Stimulated activated CD8-positive, alpha-beta memory T cell treated with anti-CD3 and anti-CD28 coated beads, Interleukin-2, amount 100 ng/mL, for 1 hour (primary cell): ENCODE measurements at places on chromosomes 1 and 21.

DNA sequence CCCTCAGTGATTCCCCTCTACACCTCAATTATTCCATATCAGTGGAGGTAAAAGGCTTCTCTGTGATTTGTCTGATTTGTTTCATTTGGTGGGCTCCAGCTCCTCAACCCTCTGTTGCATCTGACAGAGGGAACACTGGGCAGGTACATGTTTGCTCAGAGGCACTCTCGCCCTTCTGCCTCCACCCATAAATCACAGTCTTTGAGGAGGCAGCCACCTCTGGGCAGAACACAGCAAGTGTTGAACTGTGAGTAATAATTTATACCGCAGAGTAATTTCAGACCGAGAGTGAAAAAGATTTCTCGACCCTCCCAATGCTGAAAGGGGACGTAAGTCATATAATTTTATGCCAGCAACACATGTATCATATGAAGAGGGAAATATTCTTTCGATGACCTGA, 330.1 kb upstream of the PBX1 start:
- DNase-seq, result no peak

DNA sequence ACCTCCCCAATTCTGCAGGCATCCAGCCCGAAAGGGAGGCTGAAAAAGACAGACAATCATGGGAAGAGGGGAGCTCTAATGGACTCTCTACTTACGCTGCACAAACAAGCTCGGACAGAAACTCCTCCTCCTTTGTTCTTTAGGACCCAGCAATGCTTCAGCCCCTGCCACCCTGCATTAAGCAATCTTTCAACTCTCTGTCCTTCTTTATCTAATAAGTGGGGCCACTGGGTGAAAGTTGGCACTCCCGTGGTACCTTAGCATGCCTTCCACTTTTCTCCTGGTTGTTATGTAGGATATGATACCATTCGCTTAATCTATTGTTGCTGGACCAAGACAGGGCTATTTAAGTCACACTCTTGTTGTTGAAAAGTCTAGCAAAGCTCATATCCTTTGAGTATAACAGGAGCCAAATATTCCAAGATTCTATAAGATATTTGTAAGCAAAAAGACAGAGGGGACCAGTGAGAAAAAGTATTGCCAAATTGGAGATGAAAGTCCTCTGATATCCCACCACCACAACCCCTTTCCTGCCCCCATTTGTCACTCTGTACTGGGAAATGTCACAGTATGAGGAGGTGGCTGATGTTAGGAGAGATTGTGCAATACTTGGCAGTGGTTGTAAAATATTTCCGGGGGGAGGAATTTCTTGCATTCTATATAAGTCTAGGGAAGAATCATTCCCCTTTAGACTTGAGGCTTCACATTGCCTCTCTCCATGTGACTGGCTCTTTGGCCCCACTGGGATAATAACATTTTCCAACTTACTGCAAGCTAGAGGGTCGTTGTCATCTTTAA, 137.3 kb upstream of the GJB5 start:
- no peak for DNase-seq

DNA sequence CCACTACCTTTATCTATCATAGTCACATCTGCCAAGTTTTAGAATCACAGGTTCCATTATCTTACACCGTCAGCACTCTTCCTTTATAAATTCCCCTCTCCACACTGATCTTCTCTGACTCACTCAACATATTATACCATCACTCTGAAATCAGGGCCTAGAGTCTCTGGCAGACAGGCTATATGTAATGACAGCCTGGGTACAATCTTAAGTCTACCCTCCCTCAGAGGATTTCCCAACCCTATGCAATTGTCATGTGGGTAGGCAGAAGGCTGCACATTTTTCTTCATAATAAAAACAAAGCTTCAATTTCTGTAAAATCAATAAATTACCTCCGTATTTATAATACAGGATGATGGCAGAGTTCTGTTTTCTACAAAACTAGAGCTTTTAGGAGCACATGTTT, 138.0 kb downstream of the RERE start:
- DNase-seq, result no peak

DNA sequence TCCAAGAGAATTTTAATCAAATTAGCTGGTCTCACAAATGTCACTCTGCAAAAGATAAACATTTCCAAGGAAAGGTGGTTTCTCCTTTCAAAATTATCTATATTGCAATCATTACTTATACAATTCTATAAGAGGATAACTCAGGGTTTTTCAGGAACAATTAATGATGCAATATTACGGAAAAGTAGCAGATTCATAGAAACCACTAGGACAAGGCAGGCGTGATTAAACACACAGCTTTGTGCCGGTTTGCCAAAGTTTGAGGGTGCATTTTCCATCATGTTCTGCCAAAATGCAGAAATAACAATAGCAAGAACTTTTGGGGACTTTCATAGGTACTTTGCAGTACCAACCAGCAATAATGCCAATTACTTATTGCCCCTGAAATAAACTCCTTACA, 605 bp downstream of the TNFRSF9 start:
- no peak for DNase-seq

DNA sequence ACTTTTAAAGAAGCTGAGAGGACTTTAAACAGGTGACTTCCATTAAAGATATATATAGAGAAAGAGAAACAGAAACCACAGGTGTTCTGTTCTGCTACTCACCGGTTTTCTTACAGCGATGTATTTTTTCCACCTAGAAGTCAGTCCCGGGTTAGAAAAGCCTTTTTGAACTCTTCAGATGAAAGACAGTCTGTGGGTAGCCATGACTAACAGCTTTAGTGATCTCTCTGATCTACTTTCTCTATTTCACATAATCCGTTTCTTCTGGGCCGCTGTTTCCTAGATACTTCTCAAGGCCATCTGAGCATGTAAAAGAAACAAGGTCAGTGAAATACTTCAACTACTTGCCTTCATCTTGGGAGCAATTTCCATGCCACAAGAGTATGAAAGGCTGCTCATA, 25.1 kb downstream of the WDR64 start:
- no peak for DNase-seq

- no peak for DNase-seq
Observed at GRCh38 chr1:1550591-1551432, 10.4 kb upstream of the TMEM240 start.

DNA sequence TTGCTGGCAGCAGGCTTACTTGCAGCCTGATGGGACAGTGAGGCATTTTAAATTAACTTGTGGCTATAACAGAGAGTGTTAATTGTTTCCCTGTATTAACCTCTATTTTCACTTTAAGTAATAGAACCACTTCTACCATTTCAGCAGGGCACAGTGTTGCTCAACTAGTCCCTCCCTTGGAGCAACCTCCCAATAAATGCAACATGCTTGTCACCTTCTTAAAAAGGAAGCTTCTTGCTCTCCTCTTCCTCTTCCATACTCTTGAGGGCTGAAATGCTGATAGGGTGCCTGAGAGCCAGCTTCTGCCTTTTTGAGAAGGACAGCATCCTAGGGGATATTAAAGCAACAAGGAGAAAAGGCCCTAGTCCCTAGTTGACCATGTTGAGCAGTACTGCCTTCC, 52.1 kb downstream of the C4BPA start:
- no peak for DNase-seq
